NCI-H1092 (cell line): ENCODE measurements at places on chromosomes 6 and 20.

GRCh38 chr6:53530346-53530745 is 14.6 kb downstream of the GCLC start:
- DNase-seq, result no peak

GRCh38 chr20:10798811-10799210 is 125.0 kb upstream of the JAG1 start:
- no peak for DNase-seq

- no peak for DNase-seq
These were observed 13.4 kb upstream of the MYO6 start for GRCh38 chr6:75735491-75736186.

GRCh38 chr6:166541366-166541765 is 45.1 kb downstream of the RAMACL start:
- no peak for DNase-seq

DNA sequence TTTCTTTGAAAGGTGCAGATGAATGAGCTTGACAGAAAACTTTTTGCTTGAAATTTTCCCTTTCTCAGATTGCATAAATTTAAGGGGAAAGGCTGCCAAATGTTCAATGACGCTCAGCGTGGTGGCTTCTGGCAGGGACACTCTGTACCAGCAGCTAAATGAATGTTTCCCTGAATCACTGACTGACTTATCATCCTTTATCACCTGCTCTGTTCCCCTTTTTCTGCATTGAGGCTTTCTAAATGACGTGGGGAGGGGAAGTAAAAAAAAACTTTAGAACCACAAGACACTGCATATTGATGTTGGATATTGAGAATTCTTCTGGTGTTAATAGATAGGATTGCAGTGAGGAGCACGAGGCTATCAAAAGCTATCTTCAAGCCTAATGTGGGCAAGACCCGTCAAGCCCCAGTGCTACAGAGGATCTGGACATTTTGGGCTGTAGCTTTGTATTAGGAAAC is 46.9 kb upstream of the ENPP5 start:
- DNase-seq, result no peak

- DNase-seq, result no peak
These were observed 2641.1 kb upstream of the DEFB115 start for GRCh38 chr20:28616354-28616753.

GRCh38 chr6:131199568-131200272 is 64.5 kb downstream of the AKAP7 start:
- no peak for DNase-seq

- no peak for DNase-seq
These were observed 58.9 kb upstream of the KLHL31 start for GRCh38 chr6:53724501-53724900.

GRCh38 chr20:58236612-58237317 is 8.3 kb upstream of the ANKRD60 start:
- peak; percentile 33 for DNase-seq

- no peak for DNase-seq
These were observed 29.5 kb downstream of the ZBP1 start for GRCh38 chr20:57590485-57591288.

GRCh38 chr20:29873946-29874345 is 1383.5 kb upstream of the DEFB115 start:
- DNase-seq, result no peak

GRCh38 chr6:118781897-118782296 is 112.1 kb upstream of the ASF1A start:
- DNase-seq, result no peak

DNA sequence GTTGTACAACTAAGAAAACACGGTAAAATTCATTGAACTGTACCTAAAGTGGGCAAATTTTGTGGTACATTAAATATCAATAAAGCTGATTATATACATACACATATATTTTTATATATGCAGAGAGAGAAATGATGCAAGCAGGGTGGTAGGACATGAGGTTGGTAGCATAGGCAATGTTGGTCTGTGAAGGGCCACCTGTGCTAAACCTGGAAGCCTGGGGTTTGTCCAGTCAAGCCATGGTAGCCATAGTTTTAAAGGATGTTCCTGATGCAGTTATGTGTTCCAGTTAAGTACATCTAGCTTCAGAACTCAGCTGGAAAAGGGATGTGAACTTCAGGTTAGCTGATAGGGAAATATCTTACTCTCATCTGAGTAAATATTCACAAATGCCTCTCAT is 60.1 kb downstream of the TRIM38 start:
- no peak for DNase-seq

DNA sequence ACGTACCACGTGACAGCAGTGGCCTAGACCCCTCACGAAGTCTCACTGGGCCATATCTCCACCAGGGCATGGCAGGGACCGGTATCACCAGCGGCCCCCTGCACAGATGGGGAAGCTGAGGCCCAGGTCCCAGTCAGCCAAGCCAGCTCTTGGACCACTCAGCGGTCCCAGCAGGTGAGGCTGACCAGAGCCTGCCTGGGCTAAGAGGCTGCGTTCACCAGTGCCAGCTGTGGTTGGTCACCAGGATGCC is 2.6 kb upstream of the MRGBP start:
- no peak for DNase-seq

GRCh38 chr20:46549188-46549972 is 1.1 kb downstream of the OCSTAMP start:
- no peak for DNase-seq

DNA sequence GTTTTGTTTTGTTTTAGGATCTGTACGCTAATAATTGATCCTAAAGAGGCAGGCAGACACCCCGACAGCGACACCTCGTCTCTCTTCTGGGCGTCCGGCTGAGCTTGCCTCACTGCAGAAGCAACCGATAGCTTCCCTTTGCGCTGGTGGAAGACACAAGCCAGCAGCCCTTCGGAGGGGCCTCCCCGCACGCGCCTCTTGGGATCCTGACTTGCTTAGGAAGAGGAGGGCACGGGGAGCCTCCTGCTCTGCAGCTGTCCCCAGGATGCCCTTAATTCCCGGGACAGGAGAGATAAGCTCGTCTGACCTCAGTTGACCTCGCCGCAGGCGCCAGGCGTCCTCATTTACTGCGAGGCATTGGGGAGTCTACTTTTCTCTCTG is 94.0 kb downstream of the CD83 start:
- DNase-seq, result no peak

DNA sequence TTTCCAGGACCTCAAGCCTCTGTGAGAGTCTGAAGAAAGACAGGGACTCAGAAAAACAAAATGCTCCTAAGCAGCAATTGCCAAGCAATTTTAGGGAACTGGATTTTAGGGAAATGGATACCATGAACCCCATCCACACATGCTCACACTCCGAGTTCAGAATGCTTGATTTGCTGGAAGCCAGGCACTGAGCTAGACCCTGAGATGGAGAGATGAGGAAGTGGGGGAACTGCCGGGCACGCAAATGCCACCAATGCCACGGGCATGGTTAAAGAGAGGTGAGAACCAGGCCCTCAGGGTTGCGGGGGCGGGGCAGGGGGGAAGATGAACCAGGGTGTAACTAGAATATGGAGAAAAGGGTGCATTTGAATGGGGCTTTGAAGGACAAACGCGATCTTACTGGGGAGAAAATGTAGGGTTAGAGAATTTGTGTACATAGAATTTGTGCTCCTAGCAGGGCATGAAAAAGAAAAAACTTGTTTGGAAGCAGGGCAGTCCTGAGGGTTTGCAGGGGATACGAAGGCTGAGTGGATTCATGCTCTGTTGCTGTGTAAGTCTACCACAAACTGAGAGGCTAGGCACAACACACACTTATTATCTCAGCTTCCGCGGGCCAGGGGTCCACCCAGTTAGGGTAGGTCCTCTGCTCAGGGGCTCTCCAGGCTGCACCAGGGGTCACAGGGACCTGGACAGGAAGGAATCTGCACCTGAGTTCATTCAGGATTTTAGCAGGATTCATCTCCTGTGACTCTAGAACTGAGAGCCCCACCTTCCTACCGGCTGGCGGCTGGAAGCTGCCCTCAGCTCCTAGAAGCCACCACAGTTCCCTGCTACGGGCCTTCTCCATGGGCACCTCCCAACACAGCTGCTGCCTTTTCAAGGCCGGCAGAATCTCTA is 108.0 kb downstream of the SNX5 start:
- DNase-seq, result no peak

DNA sequence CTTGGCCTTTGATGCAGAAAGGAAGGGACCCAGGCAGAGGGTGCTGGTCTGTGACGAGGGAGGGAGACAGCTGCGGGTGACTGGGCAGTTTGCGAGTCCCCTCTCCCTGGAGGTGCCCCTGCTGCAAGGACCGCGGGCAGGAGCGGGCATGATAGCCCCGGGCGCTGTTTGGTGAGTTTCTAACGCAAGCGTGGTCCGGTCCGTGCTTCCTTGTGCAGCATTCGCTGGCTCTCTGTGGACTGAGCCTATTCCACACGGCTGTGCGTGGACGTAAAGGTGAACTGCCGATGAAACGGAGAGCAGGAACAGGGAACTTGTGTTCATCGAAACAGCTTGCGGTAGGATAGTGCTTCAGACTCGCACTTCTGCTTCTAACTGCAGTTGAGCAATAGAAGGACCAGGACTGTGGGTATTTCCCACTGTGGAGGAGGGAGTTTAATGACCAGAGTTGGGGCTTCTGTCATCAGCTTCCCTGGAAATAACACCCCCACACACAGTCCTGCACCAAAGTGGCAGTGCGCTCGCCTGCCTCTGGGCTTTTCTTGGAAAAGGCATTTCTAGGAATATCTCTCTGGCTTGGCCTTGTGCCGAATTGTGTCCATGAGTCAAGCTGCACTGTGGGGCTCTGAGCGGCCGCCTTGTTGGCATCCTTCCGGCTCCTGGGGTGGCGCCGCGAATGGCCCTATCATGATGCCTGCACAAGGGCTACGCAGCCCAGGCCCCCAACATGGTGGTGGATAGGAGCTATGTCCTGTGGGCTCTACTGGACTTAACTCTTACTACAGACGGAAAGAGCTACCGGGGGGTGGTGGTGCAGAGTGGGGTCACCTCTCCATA is 48.9 kb downstream of the DUSP22 start:
- DNase-seq, result no peak

DNA sequence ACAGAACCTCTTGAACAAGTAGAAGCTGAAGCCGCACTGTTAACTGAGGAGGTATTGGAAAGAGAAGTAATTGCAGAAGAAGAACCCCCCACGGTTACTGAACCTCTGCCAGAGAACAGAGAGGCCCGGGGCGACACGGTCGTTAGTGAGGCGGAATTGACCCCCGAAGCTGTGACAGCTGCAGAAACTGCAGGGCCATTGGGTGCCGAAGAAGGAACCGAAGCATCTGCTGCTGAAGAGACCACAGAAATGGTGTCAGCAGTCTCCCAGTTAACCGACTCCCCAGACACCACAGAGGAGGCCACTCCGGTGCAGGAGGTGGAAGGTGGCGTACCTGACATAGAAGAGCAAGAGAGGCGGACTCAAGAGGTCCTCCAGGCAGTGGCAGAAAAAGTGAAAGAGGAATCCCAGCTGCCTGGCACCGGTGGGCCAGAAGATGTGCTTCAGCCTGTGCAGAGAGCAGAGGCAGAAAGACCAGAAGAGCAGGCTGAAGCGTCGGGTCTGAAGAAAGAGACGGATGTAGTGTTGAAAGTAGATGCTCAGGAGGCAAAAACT is 40.1 kb downstream of the ZBTB2 start:
- DNase-seq, result no peak

DNA sequence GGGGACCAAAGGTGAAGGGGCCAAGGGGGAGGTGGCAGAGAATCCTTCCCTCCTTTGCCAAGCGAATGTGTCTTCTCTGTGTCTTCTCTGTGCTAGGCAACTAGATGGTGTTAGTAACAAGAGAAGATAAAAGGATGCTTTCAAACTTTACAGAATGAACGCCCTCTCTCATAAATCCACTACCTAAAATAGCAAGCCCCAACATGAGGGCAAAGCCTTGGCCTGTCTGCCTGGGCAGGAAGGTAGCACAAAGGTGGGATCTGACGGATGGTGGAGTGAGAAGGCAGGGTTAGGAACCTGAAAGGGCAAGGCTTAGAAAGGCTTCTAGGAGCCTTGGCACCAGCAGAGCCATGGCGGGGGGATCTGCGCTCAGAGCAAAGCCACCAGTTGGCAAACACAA is 13.6 kb upstream of the TGM3 start:
- DNase-seq, result no peak

DNA sequence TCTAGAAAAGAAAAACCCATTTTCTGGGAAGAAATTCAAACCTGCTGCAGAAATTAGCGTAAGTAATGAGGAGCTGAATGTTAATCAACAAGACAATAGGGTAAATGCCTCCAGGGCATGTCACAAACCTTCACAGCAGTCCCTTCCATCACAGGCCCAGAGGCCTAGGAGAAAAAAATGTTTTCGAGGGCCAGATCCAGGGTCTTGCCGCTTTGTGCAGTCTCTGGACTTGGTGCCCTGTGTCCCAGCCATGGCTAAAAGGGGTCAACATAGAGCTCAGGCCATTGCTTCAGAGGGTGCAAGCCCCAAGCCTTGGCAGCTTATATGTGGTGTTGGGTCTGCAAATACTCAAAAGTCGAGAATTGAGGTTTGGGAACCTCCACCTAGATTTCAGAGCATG is 99.8 kb downstream of the STXBP5 start:
- DNase-seq, result no peak

GRCh38 chr20:33037456-33037855 is 6.0 kb downstream of the BPIFB6 start:
- no peak for DNase-seq

GRCh38 chr20:4814696-4815252 is 93.1 kb downstream of the PRND start:
- DNase-seq, result no peak

DNA sequence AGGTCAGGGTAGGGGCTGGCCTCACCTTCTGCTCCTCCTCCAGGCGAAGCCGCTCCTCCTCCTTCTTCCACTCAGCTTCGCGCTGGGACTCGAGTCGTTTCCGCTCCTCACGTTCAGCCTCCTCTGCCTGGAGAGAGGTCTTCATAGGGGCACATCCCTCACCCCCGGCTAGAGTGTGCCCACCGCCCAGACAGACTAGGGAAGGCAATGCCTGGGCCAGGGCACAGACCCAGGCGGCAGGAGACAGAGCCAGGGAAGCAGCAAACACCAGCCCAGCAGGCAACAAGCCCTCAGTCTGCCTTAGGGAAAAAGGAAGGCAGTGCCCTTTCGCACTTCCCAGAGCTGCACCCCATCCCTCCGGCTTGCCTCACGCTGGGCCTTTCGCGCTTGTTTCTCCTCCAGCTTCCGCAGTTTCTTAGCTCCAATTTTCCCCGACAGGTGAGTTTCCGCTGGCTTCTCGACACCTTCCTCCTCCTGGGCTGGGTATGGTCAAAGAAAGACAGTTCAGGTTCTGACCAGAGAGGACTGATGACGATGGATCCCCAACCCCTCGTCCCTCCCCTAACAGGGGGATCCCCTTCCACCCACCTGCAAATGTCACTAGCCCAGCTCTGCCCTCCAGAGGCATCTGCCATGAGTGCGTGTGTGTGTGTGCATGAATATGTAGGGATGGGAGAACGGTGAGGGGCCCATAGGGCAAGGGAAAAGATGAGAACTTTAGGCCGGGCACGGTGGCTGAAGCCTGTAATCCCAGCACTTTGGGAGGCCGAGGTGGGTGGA is 4.3 kb downstream of the DDRGK1 start:
- DNase-seq, result no peak
